Stimulated activated CD4-positive, alpha-beta T cell treated with anti-CD3 and anti-CD28 coated beads, Interleukin-12 subunit alpha, Interleukin-12 subunit beta, amount 100 ng/mL, for 48 hours (primary cell): ENCODE measurements at places on chromosomes 13 and 19.

DNA sequence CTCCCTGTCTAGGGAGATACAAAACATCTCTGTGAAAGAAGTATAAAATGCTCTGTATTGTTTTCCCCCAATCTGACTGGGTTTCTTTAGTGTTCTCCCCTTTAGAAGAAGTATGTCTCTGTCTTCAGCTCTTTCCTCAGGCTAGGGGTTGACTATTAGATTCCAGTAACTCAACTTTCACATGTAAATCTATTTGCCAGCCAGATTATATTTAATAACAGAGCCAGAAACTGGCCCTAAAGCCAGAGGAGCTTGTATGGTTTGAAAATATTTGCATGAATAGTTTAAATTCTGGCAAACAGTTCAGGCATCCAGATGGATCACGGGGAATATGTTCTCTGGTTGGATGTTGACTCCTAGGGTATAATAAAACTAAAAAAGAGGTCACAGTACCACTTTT is 22.3 kb upstream of the CYSLTR2 start:
- DNase-seq: no peak

DNA sequence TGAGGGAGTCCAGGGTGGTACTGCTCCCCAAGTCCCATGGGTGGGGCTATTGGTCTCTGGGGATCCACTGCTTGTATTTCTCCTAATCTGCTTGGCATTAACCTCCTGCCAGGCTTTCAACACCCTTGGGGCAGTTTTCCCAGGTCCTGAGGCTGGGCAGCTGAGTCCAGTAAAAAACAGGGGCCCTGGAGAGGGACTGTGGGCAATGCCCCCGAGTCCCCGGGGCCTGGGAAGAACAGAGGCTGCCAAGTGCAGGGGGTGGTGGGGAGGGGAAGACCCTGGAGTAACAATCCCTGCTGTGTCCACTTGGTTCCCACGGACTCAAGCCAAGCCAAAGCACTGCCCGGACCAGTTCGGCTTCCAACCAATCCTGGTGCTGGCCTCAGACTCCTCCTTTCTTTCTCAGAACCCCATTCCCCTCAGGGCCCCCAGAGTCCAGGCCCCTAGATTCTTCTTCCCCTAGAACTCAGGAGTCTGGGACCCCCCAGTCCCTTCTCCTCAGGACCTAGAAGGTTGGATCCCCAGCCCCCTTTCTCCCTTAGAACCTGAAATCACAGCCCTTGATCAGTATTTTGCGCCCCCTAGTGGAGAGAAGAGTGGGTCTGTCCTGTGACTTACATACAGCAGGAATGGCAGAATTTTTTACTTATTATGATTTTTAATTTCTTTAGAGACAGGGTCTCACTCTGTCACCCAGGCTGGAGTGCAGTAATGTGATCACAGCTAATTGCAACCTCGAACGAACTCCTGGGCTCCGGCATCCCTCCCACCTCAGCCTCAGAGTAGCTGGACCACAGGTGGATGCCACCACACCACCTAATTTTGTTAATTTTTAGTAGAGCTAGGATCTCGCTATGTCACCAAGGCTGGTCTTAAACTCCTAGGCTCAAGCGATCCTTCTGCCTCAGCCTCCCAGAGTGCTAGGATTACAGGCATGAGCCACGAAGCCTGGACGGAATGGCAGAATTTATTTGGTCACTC is 3.7 kb upstream of the CLPTM1 start:
- peak; percentile 31 for DNase-seq

DNA sequence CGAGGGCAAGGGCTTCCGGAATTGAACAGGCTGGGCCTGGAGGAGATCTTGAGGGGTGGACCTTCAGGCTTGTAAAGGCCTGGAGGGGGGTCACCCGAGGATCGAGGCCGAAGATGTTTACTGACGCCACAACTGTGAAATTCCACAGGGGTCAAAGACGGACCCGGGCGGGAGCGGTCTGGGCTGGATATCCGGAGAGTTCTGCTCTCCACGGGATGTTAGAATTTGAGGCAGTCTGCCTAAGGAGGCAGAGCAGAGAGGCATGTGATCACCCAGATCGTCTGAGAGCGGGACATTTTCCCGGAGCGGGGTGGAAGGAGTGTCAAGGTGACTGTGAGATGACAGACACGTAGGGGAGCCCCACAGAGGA is 13.2 kb downstream of the KLHL26 start:
- DNase-seq: no peak

DNA sequence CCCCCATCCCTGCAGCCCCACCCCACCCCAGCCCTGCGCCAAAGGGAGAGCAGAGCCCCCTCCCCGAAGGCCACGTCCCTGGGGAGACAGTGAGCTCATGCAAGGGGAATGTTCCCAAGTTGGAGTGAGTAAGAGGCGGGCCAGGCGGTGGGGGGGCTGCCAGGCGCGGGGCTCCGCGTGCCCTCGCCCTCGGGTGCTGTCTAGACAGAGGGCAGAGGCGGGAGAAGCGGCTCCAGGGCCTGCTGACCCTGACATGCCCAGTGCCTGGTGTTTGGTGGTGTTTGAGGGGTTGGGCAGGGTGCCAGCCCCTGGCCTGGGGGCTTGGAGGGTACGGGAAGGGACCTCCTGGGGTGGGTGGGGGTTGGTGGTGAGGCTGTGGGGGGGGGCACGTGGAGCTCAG is 1.0 kb downstream of the FSTL3 start:
- no peak for DNase-seq

DNA sequence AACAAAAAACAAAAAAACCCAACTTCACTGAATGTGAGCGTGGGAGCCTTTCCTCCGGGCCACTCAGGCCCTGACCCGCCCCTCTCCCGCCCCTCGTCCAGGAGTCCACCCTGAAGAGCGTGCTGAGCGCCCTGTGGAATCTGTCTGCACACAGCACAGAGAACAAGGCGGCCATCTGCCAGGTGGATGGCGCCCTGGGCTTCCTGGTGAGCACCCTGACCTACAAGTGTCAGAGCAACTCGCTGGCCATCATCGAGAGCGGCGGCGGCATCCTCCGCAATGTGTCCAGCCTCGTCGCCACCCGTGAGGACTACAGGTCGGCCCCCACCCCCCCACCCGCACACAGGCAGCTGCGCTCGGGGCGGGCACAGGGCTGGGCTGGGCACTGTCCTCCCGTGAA is 11.9 kb downstream of the APC2 start:
- no peak for DNase-seq

- no peak for DNase-seq
Observed at GRCh38 chr13:65733110-65733509, 1497.0 kb downstream of the PCDH9 start.
